Hepatic stellate cell (primary cell): ENCODE measurements at places on chromosomes 2 and 18.

DNA sequence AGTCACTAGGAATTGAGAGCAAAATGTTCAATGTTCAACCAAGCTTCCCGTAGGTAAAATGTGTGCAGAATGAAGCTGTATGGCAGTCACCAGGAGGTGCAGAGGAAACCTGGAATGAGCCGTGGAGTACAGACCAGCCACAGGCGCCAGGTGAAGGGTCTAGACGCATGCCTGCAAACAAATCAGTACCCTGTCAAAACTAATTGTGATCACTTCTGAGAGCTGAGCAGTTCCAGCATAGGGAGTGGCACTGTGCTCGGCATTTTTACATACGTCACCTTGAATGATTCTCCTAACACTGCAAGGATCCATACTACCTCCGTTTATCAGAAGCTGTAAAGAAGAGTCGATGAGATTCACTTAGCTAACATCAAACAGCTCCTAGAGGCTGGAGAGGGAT lies 346.1 kb upstream of the ID2 start:
- DNase-seq, result no peak

- no peak for DNase-seq
Measured at GRCh38 chr2:157304811-157305722, 20.6 kb downstream of the ERMN start.

DNA sequence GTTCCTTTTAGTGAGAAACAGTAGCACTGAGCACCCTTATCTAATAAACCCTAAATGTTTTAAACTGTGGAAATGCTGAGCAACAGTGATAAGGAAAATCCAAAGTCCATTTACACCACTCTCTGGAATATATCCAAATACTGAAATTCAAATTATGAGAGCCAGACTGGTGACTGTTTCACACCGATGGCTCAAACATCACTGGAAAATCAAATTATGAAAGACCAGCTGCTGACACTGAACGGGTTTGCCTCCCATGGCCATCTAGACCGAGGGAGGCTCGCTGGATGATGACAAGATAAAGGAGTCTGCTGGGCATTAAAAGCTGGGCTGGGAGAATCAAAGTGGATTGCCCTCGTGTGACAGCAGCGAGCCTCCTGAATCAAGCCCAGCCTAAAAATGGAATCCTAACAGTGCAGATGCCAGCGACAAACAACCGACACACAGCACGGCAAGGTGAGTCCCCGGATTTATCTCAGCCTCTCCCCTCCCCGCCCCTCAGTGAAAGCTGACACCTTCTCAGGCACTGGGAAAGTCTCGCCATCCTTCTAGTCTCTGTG lies 30.3 kb downstream of the SERPINE2 start:
- DNase-seq, result no peak

GRCh38 chr2:154193246-154193645 lies 321.5 kb downstream of the GALNT13 start:
- no peak for DNase-seq

GRCh38 chr2:8805278-8806210 lies 31.9 kb downstream of the KIDINS220 start:
- DNase-seq, result no peak

GRCh38 chr2:205848601-205849000 lies 166.3 kb downstream of the NRP2 start:
- DNase-seq, result no peak
